ENCODE measurements at places on chromosomes 12 and 14.

DNA sequence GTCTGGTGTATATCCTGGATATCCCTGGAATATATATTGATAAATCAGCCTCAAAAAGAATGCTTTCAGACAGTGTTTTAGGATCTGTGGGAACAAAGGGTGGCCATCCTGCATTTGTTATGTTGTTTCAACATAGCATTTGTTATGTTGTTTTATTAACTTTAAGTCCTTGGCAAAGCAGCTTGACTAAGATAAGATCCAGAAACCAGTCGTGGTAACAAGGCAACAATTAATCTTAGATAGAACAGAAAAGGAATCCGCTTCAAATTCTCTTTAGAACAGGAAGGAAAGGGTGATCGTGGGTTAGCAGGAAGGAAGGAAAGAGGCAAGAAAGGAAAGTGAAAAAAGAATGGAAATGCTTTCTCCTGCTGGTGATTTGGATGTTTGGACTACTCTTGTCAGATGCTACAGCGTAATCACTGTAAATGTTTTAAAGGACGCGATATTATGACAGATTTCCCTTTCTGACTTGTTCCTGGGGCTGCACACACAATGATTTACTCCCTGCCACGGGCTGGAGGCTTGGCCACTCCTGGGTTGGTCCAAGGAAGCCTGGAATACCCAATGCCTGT lies 443.3 kb downstream of the DPF3 start:
- no peak for DNase-seq

GRCh38 chr12:104426926-104427546 lies 29.7 kb upstream of the CHST11 start:
- DNase-seq, result no peak

- no peak for DNase-seq
Observed at GRCh38 chr12:113598815-113599406, 127.2 kb upstream of the LHX5 start.

DNA sequence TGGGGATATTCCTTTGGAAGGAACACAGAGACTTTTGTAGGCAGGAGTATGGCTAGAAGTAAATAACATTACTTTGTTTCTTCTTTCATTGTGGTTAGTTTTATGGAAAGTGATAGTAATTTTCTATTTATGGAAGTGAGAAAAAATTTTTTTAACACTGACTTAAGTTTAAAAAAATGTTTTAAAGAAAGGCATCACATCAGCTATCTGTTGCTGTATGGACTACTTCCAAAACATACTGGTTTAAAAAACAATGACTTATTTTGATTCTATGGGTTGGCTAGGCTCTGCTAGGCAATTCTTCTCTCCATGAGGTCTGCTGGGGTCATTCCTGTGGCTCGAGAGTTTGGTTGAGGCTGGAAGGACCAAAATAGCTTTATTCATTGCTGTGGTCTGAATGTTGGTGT lies 31.7 kb upstream of the SLC38A2 start:
- no peak for DNase-seq

DNA sequence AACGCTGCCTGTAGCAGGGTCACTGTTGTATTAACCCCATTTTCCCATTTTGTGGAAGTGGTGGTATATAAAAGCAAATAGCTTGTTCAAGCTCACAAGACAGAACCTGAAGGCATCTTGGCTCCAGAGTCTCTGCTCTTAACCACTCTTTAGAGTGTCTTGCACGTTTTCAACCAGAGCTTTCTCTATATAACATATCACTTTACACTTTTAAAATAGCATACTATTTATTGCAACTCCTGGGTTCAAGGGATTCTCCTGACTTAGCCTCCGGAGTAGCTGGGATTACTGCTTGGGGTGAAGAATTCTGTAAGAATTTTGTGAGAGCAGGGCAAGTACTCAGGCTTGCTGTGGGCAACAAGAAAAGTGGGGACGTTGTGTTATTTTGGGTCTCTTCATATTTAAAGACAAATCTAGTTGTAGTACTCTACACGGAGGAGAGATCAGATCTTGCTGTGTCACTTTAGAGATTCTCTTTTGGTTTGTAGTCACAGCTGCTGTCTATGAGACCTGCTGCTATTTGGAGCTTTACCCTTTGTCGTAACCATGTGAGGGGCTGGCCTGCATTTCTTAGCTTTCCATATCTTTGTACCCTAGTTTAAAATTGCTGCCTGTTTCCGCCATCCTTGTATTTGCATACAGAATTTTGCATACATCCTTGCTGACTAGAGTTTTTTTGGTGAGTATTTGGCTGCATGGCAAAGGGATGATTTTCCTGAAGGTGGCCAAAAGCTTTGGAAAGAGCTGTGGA lies 40.7 kb downstream of the WDR20 start:
- no peak for DNase-seq

GRCh38 chr14:52366796-52367315 lies 52.7 kb downstream of the PTGER2 start:
- no peak for DNase-seq

DNA sequence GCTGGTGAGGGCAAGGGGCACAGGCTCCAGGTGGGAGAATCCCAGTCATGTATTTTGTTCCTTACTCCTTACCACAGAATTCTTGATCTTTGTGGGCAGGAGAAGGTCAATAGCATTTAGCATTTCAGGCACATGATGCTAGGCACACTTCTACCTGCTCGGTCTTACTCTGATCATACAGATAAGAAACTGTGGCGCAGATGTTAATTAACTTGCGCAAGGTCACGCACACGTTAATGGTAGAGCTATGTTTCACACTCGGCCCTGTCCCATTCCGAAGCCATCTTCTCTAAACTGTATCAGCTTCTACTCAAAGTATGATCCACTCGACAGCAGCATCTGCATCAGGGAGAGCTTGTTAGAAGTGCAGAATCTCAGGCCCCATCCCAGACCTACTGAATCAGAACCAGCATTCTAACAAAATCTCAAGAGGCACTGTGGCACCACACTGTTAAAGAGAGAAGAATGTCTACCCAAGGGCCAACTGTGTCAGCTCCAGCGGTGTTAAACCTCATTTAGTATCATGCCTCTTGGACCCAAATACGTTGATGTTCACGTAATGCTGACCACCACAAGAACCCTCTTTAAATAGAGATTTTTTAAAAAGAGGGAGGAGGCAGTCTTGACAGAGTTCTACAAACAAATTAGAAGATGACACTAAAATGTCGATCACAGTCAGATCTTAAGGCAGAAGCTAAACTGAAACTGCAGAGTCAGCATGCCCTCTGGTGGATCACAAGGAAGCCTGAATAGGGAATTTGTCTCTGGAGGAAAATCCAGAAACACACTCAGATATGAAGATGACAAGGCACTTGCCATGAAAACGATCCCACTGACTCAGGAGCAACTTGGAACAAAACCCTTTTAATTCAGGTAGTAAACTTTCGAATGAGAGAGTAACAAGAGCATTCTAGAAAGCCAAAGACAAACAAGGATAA lies 7.3 kb downstream of the STXBP6 start:
- DNase-seq, result no peak

GRCh38 chr12:4909410-4909733 lies 333 bp upstream of the KCNA1 start:
- no peak for DNase-seq

DNA sequence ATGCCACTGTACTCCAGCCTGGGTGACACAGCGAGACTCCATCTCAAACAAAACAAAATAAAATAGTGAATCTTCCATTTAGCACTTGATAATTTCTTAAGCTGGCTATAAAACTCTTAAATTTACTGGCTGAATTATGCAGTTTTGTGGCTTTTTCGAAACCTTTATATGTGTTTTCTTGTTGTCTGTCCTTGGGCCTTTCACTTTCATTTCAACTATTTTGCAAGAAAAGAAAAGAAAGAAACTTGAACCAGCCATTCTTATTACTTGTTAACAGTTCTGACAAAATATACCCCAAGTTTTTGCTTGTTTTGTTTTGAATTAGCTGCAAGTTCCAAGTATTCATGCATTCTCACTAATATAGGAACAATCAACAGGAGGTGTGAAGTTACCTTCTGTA lies 42.8 kb downstream of the PRICKLE1 start:
- DNase-seq, result no peak

GRCh38 chr12:39805651-39806050 lies 186.0 kb upstream of the ABCD2 start:
- DNase-seq, result no peak

- DNase-seq, result no peak
Observed at GRCh38 chr14:104244221-104245011, 106.0 kb downstream of the KIF26A start.

GRCh38 chr12:3137268-3137781 lies 60.1 kb downstream of the TSPAN9 start:
- DNase-seq, result no peak

DNA sequence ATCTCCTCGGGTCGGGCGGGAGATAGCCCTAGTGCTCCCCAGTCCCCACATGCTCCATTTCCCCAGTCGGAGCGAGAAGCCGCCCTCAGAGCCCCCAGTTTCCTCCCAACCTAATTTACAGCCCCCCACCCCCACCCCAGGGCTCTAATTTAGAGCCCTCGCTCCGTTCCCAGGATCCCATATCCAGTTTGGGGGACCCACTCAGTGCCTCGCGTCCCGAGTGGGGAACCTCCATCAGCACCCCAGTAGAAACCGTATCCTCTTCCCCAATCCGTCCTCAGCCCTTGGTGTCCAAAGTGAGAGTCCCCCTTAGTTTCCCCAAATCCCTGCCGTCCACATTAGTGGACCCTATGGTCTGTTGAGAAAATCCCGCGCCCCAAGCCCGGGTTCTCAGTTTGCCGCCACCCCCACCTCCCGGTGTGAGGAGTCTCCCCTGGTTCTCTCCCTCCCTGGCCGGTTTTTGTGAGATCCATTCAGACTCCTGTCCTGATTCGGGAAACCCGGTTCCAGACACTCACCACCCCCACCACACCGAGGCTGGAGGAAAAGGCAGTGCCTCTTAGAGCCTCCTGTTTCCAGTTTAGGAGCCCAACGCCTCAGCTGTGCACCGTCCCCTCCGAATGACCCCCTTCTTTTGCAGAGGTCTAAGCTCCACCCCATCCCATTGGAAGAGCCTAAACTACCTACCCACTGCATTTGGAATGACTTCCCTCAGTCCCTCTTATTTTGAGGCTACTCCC lies 809 bp upstream of the MSI1 start:
- DNase-seq, result no peak

- no peak for DNase-seq
Observed at GRCh38 chr14:55366271-55366670, 45.4 kb downstream of the ATG14 start.

GRCh38 chr12:46944771-46945170 lies 119.0 kb upstream of the SLC38A4 start:
- DNase-seq, result no peak

GRCh38 chr14:71387753-71388152 lies 480.5 kb downstream of the PCNX1 start:
- no peak for DNase-seq

GRCh38 chr14:100278702-100279101 lies 27.5 kb downstream of the SLC25A29 start:
- DNase-seq, result no peak

DNA sequence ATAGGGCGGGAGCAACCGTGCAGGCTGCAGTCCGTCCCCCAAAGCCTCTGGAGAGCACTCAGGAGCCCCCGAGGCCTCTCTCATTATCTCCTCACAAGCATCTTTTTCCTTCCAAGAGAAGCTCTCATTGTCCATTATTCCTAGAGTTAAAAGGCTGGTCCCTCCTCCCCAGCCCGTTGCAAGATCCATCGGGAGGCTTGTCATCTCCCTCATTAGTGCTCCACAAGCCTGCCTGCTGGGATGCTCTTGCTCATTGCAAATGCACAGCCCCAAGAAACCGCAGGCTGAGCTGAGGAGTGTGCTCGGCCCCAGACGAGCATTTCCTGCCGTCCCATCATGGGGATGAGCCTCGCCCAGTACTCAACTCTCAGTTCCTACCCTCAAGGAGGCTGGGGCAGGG lies 23.3 kb downstream of the NUAK1 start:
- DNase-seq, result no peak

DNA sequence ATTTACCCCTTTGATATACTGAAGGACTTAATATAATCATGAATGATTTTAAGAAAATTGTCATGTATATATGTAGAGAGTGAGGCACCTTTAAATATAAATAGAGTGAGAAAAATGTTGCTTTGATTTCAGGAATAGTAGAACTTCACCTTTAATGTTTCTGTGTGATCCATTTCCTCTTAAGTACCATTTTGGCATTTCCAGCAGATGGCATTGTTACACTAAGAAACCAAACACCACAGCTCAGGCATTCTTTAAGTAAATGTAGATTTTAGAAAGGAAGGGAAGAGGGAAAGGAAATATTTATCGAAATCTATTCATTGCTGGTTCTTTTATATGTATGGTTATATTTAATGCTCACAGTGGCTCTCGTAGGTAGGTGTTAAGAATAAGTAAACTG lies 556.7 kb upstream of the FBXO33 start:
- DNase-seq, result no peak

DNA sequence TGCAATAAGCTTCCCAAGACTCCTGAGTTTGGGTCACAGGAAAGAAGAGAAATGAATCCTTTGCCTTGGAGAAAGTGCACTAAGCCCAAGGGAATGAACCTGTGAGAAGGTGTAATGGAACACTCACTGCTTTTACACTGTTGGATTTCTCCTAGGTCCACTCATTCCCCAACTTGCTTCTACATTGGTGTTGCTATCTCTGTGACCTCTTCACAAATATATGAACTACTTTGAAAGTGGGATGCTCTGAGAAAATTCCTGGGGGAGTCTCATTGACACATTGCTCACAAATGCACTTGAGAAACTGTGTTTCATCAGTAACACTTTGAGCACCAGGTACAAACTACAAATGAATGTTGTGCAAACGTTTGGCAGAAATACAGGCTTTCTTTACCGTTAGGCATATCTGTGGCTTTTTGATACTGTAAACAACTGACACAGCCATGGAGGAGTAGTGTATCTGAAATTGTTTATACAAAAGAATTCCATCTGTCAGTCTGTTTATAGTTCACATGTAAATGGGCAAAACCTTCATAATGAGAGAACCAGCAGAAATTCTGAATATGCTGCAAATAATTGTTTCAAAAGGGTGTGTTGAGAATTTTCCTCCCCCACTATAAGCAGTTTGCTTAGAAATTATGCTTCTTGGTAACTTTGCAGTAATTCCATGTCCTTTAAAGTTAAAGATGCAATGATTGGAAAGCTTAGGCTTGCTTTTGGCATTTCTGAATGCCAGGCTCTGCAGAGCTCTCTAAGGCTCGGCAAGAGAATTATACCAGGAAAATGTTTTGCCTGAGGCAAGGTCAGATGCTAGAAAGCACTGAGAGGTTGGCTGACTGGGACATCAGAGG lies 348.5 kb upstream of the DDHD1 start:
- DNase-seq, result no peak

DNA sequence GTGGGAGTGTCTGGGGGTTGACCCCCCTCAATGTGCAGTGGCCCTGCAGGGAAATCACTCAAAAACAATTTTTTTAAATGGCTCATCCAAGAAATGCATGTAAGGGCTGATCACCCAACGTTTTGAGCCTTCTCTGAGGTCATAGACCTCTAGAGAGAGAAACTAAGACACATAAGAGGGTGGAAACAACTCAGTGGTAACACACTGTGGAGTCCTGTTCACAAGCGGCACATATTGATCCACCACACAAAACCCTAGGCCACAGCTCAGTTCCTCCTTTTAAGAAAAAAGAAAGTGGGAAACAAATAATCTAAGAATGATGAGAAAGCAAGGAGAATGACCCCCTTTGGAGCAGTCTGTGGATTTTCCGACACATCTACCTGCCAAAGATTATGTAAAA lies 83.0 kb upstream of the METAP2 start:
- DNase-seq, result no peak

Measured in stimulated activated CD8-positive, alpha-beta memory T cell treated with anti-CD3 and anti-CD28 coated beads, Interleukin-4, amount 100 ng/mL, for 1 hour (primary cell).